ENCODE measurements at places on chromosomes 11 and 22. TPM values are rescaled to one million over a fixed set of nuclear protein-coding genes. Genes with fewer than 3 reads are reported as not detected.
A peak's percentile ranks its signal among the peaks of the same experiment; 100 is the strongest.

DNA sequence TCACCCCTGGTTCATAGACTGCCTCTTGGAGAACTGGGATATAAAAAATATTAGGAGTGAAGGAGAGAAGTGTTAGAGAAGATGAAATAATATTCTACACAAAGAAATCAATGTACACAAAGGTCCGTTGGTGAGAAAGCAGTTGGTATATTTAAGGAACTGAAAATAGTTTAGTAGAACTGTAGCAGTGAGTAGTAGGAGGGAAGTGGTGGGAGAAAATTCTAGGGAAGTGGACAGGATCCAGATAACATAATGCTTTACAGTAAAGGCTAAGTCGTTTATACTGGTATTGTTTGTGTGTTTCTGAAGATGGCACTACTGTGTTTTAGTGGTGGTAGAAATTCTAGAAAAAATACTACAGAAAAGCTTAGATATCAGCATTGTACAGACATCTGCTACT, 120.8 kb upstream of the CHORDC1 start:
- no peak for DNase-seq

DNA sequence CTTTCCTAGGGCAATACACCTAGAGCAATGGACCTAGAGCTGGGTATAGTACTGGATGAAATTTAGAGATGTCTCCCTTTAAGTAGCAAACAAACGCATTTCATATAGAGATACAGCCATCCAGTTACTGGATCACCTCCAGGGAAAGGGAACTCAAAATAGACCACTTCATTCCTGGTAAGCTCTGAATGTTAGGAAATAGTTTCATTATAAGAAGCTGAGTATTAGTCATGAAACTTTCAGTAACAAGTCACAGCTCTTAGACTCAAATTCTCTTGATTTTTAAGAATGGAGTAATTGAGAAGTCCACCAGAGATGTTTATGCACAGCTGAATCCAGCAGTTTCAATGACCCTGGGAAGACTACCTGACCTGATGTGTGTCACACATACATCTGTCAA, 221.9 kb downstream of the FAM76B start:
- no peak for DNase-seq

DNA sequence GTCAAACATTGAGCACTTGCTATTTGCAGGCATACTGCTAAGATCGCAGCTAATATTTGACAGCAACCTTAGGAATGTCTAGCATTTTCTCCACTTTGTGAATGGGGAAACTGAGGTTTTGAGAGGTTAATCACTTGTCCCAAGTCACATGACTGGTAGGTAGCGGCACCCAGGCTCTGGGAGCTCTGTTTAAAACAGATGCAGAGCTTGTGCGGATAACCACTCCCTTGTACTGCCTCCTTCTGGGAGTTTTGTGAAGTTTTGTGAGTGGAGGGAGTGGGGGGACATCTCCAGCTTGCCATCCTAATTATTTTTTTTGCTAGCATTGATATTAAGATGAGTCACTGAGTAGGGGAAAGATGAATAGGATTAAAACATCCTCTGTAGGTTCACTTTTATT, 134.7 kb downstream of the GRIK4 start:
- DNase-seq = no peak

- DNase-seq = no peak
These were observed 7.3 kb upstream of the TP53I11 start for GRCh38 chr11:44957776-44958564.

DNA sequence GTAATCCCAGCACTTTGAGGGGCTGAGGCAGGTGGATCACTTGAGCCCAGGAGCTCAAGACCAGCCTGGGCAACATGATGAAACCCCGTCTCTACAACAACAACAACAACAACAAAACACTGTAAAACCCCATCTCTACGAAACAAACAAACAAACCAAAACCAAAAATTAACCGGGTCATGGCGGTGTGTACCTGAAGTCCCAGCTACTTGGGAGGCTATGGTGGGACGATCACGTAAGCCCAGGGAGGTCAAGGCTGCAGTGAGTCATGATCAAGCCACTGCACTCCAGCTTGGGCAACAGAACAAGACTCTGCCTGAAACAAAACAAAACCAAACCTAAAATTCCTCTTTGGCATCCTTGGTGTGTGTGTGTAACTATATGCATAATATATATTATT, 7.0 kb upstream of the POLA2 start:
- no peak for DNase-seq

DNA sequence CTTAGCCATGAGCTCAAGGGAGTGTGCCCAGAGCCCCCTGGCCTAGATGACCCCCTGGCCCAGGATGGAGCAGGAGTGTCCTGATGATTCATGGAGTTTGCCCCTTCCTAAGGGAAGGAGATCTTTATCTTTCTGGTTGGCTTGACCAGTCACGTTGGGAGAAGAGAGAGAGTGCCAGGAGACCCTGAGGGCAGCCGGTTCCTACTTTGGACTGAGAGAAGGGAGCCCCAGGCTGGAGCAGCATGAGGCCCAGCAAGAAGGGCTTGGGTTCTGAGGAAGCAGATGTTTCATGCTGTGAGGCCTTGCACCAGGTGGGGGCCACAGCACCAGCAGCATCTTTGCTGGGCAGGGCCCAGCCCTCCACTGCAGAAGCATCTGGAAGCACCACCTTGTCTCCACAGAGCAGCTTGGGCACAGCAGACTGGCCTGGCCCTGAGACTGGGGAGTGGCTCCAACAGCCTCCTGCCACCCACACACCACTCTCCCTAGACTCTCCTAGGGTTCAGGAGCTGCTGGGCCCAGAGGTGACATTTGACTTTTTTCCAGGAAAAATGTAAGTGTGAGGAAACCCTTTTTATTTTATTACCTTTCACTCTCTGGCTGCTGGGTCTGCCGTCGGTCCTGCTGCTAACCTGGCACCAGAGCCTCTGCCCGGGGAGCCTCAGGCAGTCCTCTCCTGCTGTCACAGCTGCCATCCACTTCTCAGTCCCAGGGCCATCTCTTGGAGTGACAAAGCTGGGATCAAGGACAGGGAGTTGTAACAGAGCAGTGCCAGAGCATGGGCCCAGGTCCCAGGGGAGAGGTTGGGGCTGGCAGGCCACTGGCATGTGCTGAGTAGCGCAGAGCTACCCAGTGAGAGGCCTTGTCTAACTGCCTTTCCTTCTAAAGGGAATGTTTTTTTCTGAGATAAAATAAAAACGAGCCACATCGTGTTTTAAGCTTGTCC, 14.3 kb downstream of the ADORA2A start:
- DNase-seq = no peak

DNA sequence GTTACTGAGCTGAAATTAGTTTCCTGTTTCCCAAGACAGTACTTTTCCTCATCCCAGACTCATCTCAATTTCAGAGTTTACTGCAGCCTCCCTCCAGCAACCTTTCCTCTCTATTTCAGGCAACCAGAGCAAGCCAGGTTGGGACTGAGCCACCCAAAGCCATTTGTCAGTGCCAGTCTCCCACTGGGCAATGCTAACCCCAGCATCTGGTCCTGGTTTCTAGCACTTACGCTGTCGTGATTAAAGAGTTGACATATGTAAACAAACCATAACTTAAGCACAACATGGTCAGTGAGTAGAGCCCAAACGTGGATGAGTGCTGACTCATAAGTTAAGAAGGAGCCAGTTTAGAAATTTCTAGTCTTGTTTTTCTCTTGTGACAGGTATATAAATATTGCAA, 119.6 kb upstream of the BLID start:
- DNase-seq = no peak

DNA sequence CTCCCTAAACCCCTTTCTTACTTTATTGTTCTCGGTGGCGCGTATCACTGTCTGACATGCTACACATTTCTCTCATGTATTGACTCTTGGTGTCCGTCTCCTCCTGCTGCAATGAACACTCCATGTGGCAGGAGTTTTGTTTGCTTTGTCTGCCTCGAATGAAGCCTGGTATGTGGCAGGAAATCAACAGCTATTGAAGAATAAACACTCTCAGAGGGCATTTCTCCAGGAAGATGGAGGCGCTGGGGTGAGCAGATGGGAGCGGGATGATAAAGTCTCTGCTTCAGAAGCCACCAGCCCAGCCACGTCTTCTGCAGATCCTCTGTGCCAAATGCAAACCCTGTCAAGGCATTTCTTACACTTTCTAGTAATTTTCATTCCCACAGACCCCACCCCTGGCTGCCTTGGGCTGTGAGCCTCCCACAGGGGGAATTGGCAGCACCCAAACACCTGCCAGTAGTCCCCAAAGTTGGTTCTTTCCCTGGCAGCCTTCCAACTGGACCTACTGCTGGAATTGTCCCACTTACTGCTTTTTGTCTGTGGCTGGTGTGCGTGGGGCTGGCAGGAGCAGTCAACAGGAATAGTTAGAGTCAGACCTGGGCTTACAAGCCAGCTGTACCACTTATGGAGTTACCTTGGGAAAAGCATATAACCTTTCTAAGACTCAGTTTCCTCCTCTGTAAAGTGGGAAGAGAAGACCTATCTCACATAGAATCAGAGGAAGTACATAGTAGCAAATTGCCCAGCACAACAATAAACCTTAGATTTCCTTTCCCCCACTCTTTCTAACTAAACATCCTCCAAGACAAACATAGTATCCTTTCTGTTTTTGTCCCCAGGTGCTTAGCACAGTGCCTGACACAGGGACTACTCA, 13.3 kb upstream of the IL10RA start:
- DNase-seq = no peak

- no peak for DNase-seq
These were observed 32.8 kb downstream of the FAM227A start for GRCh38 chr22:38623351-38623750.

DNA sequence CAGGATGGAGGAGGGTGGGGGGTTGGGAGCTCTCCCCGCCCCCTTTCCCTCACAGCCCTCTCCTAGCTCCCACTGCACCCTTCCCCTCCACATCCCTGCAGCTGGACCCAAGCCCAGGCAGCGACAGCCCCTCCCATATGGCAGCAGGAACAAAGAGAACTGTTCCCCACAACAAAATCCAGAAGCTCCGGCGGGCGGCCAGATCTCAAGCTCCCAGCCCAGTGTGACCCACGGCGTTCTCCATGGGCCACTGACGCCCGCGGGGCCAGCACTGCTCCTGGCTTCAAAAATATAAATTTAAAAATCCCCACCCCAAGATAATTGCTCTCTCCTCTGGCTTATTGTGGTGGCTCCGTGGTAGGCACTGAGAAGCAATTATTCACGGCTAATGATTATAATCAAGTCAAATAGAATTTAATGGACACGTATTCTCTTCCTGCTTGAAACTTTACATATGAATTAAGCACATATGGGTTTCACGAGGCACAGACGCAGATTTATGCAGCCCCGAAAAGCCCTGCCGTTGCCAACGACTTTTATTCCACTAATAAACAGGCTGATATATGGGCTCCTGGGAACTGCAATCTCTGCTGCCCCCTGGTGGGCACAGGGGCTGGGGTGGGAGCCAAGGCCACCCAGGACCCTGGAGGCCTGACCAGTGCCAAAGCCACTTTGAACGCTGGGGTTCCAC, 17.5 kb downstream of the MACROD1 start:
- no peak for DNase-seq

- no peak for DNase-seq
These were observed 30.6 kb upstream of the DRD2 start for GRCh38 chr11:113505541-113506375.

DNA sequence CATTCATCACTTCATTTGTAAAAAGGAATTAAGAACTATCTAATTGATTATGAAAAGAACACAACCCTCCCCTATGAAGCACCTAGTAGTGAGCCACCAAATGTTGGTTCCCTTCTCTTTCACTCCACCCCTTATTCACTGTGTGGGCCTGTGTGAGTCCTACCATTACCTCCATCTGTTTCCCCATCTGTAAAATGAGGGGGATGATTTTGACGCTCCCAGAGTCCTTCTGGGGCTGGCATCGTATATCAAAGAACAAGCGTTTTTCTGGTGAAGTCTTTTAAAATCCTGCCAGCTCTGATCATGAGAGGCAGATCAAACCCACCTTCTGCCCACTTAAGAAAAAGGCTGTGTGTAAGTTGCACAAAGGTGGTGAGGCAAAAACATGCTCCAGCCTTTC, 96.6 kb upstream of the SEZ6L start:
- no peak for DNase-seq

GRCh38 chr11:119323532-119324033, 6.7 kb upstream of the MCAM start:
- DNase-seq = peak; percentile 37

DNA sequence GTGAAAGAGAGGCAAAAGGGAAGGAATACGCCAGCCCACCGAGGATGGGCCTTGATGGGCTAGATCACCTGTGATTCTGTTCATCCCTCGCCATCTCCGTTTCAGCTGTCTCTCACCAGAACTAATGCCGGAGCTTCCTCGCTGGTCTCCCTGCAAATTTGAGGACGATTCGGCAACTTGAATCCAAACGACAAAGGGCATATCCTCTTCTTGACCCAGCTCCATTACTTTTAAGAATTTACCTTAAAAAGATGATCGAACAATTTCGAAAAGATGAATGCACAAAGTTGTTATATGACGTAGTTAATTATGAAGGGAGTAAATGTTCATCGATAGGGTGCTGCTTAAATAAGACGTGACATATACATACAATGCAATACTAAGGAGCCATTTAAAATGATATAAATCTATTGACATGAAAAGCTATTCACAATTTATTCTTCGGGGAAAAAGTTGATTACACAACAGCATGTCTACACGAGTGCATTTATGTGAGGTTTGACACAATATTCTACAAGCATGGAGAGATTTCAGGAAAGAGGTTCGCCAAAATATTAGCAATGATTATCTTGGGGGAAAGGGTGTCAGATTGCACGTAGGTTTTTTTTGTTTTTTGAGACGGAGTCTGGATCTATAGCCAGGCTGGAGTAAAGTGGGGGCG, 937 bp upstream of the FAM168A start:
- no peak for DNase-seq

DNA sequence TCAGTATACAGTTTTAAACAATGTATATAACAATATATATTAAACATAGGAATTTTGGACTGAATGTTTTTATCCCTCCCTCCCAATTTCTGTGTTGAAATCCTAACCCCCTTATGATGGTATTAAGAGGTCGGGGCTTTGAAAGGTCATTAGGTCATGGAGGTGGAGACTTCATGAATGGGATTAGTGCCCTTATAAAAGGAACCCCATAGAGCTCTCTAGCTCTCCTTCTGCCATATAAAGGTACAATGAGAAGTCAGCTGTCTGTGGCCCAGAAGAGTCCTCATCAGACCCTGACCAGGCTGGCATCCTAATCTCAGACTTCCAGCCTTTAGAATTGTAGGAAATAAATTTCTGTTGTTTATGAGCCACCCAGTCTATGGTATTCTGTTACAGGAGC, 6.5 kb downstream of the NNMT start:
- no peak for DNase-seq

DNA sequence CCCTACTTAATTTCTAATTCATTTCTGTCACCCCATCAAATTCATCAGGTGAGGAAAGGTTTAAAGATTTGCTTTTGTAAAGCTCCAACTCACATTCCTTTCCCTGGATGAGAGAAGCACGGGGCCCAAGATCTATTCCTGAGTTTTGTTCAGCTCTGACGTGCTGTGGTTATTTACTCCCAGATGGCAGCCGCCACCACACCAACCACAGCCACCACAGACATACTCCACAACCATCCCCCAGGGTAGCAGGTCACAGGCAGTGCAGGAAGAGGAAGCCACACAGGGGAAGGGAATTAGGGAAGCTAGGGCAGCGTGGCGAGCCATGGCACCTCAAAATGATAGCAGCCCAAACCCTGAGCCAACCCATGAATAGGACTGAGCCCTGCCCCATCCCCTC, 63.5 kb upstream of the CSNK2A3 start:
- no peak for DNase-seq

CTSC gene
- polyA plus RNA-seq = 869 TPM

MRPL21 gene
- 273 TPM for polyA plus RNA-seq

AIFM3 gene
- polyA plus RNA-seq = not detected

TREH gene
- polyA plus RNA-seq = not detected

MUC5AC gene
- 0.01 TPM for polyA plus RNA-seq

CDCA5 gene
- 111 TPM for polyA plus RNA-seq

PANX3 gene
- not detected for polyA plus RNA-seq

KIF18A gene
- 27.4 TPM for polyA plus RNA-seq

All from GM12878 (cell line).